Muscle of back (tissue), 13 donors: ENCODE measurements at places on chromosomes 7 and 10.

DNA sequence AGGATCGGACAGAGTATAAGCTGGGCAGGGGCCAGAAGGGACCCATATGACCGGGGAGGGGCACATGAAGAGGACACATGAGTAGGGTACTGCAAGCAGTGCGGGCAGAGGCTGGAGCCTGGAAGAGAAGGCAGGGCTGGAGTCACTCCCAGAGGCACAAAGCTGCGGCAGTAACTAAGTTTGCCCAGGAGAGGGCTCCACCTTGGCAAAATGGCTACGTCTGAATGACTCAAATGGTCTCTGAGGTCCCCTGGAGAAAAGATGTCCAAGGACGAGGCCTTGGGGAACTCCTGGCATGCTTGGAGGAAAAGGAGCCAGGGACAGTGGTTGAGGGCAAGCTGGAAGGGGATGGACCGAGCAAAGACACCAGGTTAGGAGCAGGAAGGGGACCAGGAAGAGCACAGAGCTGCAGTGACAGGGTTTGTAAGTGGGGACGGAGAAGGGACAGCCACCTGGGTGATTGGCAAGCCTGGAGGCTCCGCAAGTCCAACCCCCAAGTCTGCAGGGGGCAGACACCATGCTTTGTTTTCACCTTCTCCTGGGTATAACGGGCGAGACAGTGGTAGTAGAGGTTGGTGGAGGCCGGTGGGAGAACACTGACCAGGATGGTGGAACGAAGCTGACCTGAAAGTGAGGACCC lies 43.1 kb upstream of the LBX1 start:
- peak; percentile 68 for DNase-seq

GRCh38 chr10:19178675-19179074 lies 130.1 kb downstream of the MALRD1 start:
- no peak for DNase-seq

DNA sequence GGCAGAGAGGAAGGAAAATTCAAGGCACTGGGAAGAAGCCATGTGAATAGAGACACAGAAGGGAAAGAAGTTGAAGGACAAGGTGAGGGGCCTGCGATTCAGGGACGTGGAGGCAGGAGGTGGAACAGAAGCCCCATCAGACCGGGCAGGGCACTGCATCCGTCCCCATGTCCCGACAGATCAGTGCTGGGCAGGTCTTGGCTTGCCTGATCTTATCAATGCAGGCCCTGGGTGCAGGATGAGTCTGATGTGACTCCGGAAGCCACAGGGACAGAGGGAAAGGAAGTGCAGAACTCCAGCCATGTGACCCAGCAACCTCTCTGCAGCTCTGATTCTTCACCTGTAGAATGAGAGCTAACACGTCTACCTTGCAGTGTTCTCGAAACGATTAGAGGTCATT lies 136.2 kb upstream of the CTBP2 start:
- DNase-seq = no peak

DNA sequence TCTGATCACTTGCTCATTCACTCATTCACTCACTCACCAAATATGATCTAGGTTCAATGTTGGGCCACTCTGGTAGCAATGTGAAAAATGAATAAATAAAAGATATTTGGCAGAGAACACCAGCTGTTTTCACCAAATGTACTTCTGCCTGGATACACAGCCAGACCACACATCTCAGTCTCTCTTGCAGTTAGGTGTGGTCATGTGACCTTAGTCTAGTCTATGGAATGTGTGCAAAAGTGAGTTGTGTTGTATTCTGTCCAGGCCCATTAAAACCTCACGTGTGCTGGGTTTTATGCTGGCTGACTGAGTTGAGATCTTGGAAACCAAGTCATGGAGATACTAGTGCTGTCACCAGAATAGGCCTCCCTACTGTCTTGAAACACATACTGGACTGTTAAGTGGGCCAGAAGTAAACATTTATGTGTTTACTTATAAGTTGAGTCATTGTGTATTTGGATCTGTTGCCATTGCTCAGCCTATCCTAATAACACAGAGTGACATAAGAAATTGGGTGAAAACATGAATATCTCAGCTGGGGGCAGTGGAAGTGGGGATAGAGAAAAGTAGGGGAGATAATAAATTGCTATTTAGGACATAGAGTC lies 145.5 kb downstream of the PTEN start:
- no peak for DNase-seq

DNA sequence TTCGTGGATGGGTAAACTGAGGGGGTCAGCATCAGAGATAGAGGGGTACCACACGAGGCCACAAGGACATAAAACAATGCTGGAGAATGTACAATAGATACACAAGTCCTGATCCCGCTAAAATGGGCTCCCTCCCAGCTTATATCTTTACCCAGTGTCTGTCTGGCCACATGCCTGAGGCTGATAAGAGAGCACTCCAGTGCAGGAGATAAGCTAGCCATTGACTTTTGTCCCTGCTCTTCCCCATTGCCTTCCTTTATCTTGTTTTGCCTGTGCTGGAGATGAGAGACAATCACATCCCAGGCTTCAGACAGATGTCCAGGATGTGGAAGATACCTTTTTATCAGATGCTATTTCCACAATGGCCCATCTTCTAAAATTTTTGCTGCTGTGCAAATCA lies 6.0 kb downstream of the GAD2 start:
- no peak for DNase-seq
